ENCODE measurements at places on chromosomes 2 and 18. TPM values are rescaled to one million over a fixed set of nuclear protein-coding genes. Genes with fewer than 3 reads are reported as not detected.

GRCh38 chr2:10242451-10242850, 60.3 kb upstream of the HPCAL1 start:
- DNase-seq: no peak

DNA sequence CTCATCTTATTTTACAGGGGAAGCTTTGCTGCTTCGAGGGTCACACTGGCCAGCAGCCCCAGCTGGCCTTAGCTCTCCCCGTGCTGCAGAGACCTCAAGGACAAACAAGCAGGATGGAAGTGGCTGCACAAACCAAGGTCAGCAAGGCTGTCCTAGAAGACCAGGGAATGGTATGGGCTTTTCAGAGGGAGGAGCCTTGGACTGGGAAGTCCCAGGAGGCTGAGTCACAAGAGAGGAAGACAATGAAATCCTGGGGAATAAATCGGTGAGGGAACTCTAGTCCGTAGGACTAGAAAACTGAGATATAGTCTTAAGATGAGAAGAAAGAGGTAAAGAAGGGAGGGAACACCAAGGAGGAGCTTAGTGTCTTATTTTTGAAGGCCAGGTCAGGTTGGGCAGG, 15.7 kb downstream of the CREG2 start:
- DNase-seq: peak; percentile 41

DNA sequence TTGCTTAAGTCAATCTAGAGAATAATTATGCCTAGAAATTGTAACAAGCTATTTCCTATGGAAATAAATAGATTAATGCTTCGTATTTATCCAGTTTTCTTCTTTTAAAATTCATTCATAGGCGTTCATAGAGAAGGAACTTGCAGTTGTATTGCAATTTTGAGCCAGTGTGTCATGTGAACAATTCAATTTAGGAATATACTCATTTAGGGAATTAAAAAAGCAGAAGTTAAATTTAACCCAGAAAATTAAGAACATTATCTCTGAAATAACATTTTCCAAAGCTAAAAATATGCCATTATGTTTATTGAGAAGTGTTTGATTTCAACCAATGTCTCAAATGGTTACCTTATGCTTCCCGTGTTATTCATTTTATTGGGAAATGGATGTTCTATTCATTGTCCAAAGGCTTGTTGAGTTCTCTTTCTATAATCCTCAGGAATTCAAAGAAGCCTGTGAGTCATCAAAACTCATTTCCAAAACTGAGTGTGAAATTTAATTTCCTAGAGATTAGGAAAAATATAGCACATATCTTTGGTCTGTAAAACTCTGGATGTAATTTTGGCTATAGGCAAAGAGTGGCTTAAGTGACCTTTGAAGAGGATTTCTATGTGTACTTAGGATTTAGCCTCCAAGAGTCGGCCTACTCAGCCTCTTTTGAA, 99.7 kb downstream of the SLC8A1 start:
- DNase-seq: no peak

DNA sequence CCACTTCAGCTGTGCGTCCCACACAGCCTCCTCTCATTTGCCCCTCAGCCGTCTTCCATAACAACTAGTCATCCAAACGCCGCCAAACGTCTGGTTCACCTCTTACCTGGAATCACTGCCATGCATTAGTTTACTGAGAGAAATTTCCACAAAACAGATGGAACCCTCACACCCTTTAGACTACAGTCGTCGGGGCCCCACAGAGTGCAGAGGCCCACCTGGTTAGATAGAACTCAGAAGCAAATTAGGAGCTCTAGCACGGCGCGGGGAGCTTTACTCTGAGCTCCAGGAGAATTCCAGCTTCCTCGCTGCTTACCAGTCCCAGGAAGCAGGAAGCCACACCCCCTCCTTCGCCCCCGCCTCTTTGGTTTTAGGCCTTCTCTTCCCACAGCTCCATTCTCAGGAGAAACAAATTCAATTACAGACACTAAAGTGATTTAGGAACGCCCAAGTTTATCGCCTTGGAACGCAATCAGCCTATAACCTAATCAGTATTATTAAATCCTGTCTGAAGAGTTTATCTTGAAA, 9.4 kb downstream of the RNU2-63P start:
- DNase-seq: no peak

- DNase-seq: peak; percentile 72
Measured at GRCh38 chr2:133171393-133172004, 396.8 kb downstream of the NCKAP5 start.

DNA sequence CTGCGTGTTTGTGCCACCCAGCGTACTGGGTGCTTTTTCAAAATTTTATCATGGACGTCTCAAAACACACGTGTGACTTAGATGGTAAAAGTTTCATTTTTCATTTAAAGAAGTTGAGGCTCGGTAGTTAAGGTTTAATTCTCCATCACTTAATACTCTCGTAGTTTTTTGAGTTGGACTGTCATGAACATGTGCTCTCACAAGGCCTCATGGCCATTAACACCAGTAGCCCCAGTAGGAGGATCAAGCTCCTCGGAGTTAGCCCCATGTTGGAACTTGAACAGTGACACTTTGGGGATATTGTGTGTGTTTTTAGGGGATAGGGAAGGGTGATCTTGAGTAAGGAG, 15.3 kb downstream of the NMUR1 start:
- no peak for DNase-seq

DNA sequence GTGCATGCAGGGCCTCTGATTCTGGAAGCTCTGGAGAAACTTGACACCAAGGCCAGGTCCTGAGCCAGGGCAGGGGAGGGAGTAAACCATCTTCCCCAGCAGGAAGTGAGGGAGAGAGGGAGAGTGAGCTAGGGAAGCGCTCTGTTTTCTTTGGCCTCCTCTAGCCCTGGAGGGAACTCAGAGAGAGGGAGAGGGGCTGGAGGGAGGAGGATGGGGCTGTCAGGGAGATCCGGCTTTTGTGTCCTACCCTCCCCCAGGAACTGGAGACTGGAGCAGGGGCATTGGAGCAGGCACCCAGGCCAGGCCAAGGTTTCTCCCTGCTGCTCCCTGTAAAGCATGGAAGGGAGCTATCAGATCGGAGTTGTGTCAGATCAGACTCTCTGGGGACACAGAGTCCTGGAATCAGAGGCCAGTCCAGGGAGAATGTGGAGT, 22.7 kb upstream of the PKDCC start:
- DNase-seq: no peak

GRCh38 chr18:56233595-56233994, 404.8 kb downstream of the TXNL1 start:
- peak; percentile 39 for DNase-seq

- DNase-seq: no peak
Measured at GRCh38 chr18:10953672-10954071, 195.7 kb downstream of the PIEZO2 start.

DNA sequence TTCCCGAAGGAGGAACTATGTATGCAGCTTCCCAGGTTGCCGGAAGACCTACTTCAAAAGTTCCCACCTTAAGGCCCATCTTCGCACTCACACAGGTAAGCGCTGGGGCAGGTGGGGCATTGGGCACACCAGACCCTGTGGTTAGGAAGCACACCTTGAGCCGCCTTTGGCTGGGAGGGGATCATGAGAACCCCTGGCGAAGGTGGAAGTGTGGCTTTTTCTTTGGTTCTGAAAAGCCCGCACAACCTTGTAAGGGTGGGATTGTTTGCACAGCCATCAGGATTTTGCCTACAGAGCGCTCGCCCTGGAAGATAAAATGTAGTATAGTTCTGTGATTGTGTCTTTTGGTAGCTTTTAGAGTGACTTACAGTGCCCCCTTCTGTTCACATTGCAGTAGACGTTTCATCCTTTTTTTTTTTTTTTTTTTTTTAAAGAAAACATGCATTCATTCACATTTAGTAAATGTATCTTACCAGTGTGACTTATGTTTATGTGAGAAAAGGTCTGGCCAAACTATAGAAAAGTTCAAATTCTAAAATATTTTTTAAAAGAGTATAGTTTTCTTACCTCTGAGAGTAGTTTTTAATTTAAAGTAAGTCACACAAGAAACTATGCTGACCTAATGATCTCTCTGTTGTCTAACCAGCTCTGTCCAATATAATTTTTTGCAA, 5.3 kb downstream of the KLF11 start:
- DNase-seq: peak; percentile 67

The MOCOS gene
- 3.3 TPM for total RNA-seq

The ZSWIM2 gene
- total RNA-seq: not detected

The FN1 gene
- total RNA-seq: 15.5 TPM

Measured in A172 (cell line).